ENCODE measurements at places on chromosomes 6 and 20.

GRCh38 chr20:60962367-60963045 lies 289.6 kb upstream of the CDH4 start:
- DNase-seq = no peak

- DNase-seq = no peak
Measured at GRCh38 chr20:63686492-63687321, 9.7 kb upstream of the TNFRSF6B start.

- no peak for DNase-seq
Measured at GRCh38 chr6:9515633-9516606, 899.0 kb downstream of the TFAP2A start.

GRCh38 chr20:56845546-56846086 lies 216.5 kb downstream of the TFAP2C start:
- DNase-seq = no peak

- DNase-seq = no peak
Measured at GRCh38 chr6:5976811-5977210, 29.9 kb downstream of the NRN1 start.

- no peak for DNase-seq
Measured at GRCh38 chr6:30829033-30829432, 55.3 kb upstream of the DDR1 start.

GRCh38 chr20:37426106-37426505 lies 80.2 kb downstream of the SRC start:
- no peak for DNase-seq

- DNase-seq = no peak
Measured at GRCh38 chr6:66226109-66226508, 519.1 kb upstream of the EYS start.

DNA sequence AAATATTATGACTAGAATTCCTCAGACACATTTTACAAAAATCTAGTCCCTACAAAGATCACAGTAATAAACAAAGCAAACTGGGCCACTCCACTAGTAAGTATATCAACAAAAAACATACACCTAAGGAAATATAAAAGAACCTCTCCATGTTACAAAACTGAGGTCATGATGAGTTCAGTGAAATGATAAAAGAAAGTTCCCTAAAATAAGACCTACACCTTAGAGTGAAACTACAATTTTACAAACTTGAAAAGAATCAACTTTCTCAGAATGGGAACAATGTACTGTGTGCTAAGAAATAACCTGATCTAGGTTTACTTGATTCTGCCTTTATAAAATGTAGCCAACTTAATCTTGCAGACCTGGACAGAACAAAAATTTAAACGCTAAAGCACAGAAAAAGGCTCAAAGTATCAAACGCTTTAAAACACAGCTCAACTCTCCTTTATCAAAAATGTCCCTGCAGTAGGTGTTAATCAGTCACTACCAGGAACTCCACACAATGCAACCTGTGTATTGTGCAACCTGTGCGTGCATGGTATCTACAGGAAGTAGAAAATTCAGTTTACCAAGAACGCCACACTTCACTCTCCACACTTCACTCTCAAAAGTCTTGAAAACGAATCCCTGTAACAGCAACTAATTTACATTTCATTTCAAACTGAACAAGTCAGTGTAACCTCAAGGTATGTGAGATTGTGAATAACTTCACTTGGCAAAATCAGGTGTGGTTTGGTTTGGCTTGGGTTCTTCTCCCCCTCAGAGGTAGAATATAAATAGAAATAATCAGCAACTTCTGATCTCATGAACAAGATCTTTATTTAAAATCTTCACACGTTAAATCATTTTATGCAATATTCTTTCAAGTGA lies 1.8 kb downstream of the RALGAPA2 start:
- peak; percentile 62 for DNase-seq

GRCh38 chr20:58894652-58895447 lies 42.3 kb downstream of the GNAS start:
- DNase-seq = no peak

All from CD4-positive, alpha-beta memory T cell (primary cell).